NCI-H345 (cell line): ENCODE measurements at places on chromosomes 4 and X.

DNA sequence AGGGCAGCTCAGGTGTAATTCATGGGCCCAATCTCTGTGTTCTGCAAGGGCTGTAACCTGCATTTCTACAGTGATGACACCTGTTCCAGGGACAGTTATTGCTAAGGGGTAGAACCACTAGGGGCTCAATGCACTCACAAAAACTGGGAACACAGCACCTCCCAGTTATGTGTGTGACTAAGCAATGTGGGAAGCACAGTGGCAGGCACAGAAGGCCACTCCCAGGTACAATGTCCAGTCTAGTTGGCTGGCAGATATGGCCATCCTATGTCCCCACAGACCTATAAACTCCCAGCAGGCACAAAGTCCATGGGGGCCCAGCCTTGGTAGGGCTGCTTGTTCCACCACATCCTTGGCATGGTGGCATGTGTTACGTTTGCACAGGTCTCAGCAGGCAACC, 25.7 kb downstream of the CXCL13 start:
- DNase-seq = no peak

DNA sequence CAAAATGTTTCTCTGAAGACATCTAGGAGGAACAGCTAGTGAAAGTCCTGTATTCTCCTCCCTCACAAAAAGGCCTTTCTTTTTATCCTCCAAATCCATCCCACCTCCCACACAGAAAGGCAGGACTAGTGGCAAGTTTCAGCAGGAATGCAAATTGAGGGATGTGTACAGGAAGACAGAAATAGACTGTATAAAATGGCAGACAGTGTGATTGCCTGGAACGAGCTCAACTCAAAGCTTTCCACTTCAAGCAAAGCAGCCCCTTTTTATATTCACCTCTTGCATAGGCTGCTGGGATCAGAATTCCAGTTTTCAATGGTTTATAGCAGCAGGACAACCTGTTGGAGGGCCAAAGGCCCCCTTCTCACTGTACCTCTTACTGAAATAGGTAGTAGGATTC, 57.5 kb downstream of the DCX start:
- DNase-seq = no peak

GRCh38 chr4:160563552-160564282, 1460.8 kb downstream of the RAPGEF2 start:
- no peak for DNase-seq

GRCh38 chrX:1196436-1196835, 16.0 kb downstream of the CRLF2 start:
- DNase-seq = no peak

DNA sequence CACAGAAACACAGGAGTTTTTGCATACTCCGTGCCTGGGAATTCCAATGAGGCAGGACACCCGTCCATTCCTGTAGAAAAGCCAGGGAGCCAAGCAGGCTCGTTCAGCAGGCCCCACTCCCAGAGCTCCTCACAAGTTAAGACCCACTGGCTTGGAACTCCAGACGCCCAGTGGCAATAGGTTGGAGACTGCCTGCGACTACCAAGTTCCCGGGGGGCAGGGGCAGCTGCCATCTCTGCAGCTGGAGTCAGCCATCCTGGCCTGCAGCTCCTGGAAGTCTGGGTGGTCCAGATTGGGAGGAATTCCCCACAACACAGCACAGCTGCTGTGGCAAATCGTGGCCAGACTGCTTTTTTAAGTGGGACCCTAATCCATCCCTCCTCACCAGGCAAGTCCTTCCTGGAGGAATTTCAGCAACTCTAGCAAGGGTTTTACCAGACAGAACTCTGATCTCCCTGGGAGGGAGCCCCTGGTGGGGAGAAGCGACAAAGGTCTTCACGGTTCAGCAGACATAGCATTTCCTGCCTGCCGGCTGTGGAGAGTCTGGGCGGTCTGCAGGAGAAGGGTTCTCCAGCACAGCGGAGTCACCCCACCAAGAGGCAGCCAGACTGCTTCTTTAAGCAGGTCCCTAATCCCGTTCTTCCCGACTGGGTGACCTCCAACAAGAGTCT, 231.9 kb downstream of the STPG2 start:
- no peak for DNase-seq

DNA sequence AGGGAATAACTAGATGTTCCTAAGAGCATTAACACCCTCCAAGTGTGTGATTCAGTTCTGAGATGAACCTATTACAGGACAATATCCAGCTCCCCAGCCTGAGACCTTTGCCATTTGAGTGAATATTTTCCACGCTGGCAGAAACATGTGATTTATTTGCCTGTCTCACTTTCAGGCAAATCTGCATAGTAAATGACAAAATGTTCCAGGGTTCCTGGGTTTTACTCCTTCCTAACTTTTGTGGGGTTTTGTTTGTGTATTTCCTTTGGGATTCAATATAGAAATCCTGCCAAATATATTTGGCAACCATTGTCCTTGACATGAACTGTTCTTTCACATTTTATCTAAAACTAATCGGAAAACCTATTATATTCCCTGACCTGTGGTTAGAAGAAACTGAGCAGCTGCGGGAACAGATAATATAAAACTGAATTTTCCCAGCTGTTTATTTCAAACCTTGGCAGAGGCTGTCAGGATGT, 12.5 kb downstream of the F8 start:
- DNase-seq = no peak

GRCh38 chr4:179698321-179698720, 2256.1 kb upstream of the AGA start:
- no peak for DNase-seq

DNA sequence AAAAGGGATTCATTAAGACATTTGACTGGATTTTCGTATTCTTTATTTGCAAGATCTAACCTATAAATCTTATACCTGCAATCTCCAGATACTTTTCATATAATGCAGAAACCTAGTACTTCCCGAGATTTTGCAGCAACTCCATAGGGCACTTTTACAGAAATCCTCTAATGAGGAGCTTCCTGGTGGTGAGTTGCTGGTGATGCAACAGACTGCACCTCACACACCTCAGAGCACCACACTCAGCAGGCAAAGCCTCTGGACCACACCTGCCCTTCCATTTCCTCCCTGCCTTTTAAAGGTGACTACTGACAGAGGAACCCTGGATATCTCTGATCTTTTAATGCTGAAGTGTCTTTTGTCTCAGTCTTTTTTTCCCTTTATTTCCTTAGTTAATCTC, 289.4 kb downstream of the TRAM1L1 start:
- no peak for DNase-seq

DNA sequence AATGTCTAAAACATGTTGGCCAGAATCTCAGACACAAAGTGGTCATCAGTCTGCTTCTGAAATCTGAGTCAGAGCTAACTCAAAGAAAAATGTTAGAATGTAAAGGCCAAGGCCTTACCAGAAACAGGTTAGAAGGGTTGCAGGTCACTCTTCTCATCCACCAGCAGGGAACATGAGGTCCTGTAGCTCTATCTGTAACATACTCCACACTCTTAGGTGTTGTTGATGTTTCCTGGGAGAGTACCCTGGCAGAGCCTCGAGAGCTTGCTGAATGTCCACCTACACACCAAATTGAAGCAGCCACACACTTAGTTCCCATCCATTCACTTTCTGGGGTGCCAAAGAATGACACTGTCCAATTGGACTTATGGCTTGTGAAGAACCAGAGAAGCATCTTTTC, 76.6 kb upstream of the INPP4B start:
- DNase-seq = no peak
